Motor neuron (in vitro differentiated cells): ENCODE measurements at places on chromosomes 5 and 9.

DNA sequence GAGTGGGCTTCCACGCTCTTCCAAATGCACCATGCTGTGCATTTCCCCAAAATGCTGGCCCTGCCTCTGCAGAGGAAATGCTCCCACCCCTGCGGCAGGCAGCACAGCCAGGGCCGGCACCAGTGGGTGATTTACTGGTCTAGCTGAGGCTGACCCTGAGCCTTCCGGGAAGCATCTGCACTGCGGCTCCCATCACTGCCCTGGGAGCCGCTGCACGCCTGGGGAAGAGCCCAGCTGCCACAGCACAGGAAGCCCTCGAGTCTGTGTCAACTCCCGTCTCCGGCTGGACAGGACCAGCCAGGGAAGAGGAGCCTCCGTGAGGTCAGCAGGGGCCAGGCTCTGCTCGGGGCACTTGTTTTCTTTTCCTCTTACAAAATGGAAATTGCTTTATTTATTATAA, 25.1 kb upstream of the EEIG1 start:
- peak; percentile 88 for ATAC-seq

- peak; percentile 52 for ATAC-seq
Observed at GRCh38 chr5:168086104-168086610, 205.3 kb upstream of the WWC1 start.

DNA sequence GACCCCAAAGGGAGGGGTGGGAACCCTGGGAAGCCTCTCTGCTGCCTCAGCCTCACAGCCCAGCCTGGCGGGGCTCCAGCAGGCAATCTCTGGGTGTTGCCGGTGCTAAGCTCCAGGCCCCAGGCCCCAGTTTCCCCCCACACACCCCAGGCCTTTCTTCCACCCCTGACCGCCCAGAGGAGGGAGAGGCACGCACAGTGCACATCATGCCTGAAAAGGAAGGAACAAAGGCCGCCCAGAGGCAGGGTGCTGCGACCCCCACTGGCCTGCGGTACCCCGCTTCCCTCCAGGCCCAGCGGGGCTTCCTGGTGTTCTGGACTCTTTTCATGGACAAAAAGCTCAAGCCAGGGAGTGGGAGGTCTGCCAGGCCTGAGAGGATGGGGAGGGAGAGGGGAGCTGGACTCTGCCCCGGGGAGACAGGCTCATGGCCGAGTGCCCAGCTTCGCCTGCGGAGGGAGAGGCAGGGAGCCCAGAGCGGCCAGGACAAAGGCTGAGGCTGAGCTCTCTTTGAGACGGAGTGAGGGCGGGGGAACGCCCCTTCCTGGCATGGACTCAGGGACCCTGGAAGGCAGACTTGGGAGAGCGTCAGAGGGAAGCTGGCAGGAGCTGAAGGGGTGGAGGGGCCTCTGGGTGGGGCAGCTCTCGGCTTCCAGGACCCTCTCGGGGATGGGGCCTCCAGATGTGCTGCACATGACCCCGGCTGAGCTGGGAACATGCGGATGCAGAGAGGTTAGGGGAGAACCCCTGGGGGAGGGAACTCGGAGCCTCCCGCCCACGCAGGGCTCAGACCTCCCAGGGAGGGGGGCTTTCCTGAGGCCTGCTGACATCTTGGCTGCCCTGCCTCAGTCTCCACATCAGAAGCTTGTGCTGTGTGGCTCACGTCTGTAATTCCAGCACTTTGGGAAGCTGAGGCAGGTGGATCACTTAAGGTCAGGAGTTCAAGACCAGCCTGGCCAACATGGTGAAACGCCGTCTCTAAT, 1.8 kb upstream of the ENTPD2 start:
- peak; percentile 81 for ATAC-seq

- ATAC-seq: no peak
Observed at GRCh38 chr9:6229619-6230018, 14.0 kb downstream of the IL33 start.

GRCh38 chr9:98342098-98342819, 86.8 kb upstream of the TBC1D2 start:
- ATAC-seq: no peak

DNA sequence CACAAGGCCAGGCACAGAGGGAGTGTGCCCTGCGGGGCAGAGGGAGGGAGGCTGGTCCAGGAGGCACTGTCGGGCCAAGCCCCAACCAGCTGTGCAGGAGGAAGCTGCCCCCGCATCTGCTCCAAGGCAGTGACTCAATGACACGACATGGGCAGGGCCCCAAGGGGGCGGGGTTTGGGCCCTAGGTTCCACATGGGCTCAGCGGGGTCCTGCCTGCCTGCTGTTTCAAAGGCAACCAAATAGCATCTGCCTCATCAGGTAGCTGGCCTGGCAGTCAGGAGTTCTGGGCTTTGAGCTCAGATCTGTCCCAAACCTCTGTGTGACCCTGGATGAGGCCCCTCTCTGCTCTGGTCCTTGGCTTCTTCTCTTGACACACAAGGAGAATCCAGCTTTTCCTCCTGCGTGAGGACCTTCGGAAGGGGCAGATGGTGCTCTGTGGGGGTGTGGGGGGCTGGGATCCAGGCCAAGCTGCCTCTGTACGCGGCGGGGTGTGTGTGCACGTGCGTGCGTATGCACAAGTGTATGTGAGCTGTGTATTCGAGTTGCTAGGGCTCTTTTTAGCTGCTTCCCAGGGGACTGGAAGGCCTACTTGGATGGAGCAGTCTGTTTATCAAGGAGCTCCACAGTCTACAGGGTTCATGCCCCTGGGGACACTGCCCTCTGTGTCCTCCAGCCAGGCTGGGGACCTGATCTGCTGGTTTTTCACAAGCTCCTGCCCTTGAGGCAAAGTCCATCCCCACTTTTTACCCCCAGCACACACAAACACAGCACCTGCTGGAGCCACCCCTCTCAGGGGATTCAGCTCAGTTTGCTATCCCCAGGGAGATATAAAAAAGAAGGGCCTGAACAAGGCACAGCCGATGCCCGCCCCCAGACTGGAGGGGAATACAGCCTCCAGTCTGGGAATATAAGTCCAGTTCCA, 138.9 kb downstream of the RGS3 start:
- ATAC-seq: peak; percentile 74

GRCh38 chr5:136529081-136529480, 163.7 kb upstream of the TRPC7 start:
- no peak for ATAC-seq

- no peak for ATAC-seq
Observed at GRCh38 chr9:87662808-87663528, 63.0 kb upstream of the CTSL start.

- no peak for ATAC-seq
Observed at GRCh38 chr5:163569284-163569683, 63.9 kb downstream of the MAT2B start.

- no peak for ATAC-seq
Observed at GRCh38 chr5:171906066-171906570, 100.3 kb downstream of the FBXW11 start.

GRCh38 chr5:92019376-92019990, 636.4 kb upstream of the ARRDC3 start:
- ATAC-seq: no peak

DNA sequence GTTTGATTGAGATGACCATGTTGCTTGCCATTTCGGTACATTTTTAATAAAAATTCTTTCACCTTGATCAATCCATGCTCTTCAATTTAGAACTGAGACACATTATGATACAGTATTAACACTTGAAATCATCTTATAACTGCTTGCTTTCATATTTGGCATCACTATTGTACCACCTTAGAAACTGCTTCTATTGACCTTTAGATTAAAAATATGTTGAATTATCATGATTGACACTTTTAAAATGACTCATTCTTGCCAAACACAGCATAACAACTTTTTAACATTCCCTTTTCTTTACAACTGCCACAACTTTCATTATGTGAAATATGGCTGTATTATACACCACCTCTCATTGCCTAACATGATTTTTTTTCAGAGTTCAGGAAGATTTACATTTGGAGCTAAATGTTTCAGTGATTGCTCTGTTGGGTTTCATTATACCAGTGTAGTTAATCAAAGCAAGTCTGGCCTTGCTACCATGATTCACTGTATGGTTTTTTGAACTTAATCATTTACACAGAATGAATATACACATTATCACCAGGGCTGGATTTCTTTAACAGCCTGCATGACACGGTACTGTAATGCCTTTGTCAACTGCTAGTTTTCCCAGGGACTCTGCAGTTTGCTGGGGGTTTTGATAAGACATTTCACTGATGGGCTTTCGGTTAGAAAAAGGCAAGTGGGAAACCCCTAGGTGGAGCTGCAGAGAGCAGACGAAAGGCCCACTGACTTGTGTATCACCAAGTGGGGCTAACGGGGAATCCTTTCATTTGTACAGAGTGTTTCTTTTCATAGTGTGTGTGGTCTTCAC, 93.6 kb upstream of the TLE4 start:
- ATAC-seq: peak; percentile 68

DNA sequence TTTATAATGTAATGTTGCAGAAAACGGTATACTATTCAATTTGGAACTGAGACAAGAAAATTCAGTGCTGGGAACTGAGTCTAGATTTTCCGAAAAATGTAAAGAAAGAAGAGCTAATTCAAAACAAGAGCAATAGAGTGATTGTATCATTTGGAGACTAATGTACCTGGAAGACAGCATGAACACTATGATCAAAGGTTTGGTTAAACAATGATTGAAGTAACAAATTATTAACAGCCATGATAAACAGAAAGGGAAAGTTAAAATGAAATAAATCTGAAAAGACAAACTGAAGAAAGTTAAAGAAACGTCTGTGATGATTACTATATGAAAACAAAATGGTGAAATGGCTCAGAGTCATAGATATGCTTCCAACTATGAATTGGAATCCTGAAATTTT, 300.6 kb upstream of the MPDZ start:
- no peak for ATAC-seq

GRCh38 chr5:130692770-130693169, 472.3 kb downstream of the HINT1 start:
- ATAC-seq: peak; percentile 23

GRCh38 chr5:149664083-149664482, 66.0 kb upstream of the PPARGC1B start:
- ATAC-seq: no peak

DNA sequence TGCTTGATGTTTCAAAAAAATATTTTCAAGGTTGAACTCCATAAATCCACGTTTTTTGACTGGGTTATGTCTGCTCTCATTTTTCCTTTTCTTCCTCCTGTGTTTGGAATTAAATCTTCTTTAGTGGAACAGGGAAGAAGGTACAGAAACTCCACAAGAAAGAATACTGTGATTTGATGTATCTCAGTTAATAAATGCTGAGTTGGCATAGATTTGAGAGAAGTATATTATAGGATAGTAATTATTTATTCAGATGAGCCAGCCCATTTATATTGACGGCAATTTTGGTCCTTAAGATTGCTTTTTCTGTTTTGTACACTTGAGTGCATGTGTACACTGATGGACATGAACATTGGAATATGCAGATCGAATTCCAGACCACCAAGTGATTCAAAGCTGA, 481.4 kb downstream of the PSAT1 start:
- ATAC-seq: no peak

DNA sequence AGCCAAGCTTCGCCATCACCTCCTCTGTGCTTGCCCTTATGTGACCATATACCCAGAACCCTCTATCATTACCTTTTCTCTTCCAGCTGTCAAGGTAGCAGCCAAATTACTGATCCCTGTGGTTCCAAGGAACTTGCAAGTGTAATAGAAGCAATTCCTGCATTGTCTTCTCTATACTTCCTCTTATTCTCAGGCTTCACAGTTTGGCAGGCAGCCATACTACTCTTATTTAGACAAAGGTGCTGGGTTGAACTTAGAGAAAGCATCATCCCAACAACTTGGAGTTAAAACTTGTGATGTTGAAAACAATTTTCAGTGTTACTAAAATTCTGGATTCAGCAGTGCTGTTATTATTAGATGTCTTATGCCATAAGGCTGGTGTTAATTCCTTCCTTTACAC, 93.2 kb downstream of the NLN start:
- no peak for ATAC-seq

DNA sequence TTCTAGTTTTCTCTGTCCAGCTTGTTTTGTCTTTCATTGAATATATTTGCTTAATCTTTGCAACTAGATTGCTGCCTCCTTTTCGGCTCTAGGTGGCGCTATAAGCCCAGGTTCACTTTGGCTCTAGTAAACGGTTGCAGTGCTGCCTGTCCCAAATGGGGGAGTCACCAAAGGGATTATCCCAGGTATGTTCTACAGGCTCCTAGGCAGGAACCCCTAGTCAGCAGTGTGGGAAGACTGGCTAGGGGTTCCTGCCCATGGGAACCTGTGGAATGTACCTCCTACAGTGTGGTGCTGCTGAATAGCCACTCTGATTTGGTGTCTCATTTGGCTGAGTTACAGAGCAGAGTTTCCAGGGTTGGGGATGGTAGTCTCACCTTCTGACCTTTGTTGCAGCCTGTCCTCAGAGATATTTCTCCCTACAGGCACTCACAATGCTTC, 85.2 kb downstream of the ARSB start:
- ATAC-seq: no peak

DNA sequence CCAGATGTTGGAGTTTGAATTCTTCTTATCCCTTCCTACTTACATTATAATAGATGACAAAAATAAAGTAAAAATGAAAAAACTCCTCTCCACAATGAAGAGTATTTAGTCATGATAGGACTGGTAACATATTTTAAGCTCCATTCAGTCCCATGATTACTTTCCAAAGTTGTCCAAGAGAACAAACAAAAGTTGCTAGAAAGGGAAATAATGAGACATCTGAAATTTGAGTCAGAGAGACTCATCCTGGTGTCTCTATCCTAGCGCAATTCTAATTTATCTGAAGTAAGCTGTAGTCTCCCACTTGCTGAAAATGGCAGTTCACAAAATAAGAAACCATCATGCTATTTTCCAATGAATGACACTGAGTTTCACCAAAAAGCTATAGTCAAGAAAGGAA, 152.2 kb downstream of the BNC2 start:
- no peak for ATAC-seq

GRCh38 chr9:116998305-116998704, 311.2 kb downstream of the TRIM32 start:
- ATAC-seq: no peak

DNA sequence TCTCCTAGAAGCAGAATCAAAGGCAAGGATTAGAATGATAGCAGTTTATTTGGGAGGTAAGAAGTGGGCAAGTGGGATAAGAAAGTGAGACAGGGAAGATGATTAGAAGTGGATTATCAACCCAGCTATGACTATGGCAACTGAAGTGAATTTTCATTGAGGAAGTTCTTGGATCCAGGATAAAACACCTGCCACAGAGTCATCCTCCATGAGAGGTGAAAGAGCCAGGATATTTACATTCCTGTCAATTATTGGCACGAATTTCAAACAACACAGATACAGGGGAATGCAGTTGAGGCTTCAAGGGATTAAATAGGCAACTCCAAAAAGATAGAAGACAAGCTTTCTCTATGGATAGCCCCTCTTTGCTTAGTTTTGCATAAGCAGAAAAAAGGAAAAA, 31.8 kb upstream of the ZNF366 start:
- no peak for ATAC-seq

DNA sequence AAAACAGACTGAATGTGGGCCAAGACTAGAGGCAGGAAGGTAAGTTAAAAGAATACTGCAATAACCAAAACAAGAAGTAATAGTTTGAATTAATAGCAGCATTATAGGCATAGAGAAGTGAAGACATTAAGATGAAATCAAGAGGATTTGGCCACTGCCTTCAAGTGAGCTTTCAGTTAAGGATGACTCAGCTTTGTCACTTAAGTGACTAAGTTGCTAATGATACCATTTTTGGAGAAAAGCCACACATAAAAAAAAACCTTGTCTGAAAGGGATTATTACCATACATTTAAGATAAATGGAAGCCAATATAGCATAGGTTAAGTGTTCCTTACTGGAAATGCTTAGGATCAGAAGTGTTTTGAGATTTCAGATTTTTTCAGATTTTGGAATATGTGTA, 57.0 kb downstream of the ECPAS start:
- ATAC-seq: no peak

GRCh38 chr5:152701305-152701949, 296.3 kb upstream of the NMUR2 start:
- no peak for ATAC-seq

- ATAC-seq: peak; percentile 53
Observed at GRCh38 chr5:61884252-61884855, 421.7 kb upstream of the KIF2A start.
